ENCODE measurements at places on chromosomes 16 and 17.

DNA sequence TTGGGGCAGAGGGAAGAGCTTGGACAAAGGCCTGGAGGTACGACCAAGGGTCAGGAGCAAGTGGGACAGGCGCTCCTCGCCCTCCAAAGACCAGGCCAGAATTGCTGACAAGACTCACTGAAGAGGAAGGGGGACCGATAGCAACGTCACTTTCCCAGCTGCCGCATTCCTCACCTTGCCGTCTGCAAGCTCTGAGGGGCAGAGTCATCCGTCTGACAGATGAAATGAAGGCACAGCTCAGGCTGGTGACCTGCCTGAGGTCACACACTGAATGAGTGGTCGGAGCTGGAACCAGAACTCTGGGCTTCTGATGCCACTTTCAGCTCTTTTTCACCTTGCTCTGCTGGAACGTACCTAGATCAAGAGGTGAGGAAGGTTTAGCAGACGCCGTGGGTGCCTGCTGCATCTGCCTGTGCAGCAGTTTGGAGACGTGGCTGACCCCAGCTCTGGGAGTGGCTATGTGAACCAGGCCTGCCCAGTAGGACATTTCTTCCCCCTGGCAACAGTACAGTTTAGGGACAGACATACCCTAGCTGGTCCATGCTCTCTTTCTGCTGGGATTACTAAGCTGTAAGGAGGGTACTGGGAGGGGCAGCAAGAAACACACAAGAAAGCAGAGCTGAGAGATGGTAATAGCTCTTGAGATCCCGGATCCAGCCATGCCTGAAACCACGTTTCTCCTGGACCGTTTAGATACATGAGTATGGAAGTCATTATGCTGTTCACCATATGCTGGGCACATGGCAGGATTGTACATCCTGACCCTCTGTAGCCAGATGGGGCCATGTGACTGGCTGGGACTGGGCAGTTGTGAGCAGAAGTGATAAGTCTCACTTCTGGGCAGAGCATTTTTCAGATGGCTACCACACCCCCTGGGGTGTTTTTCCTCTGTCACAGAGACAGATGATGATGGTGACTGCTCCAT, 50.9 kb downstream of the IL21R start:
- DNase-seq, result no peak

- no peak for DNase-seq
These were observed 118.3 kb upstream of the FOXF1 start for GRCh38 chr16:86391984-86392383.

GRCh38 chr17:82553210-82553930, 33.8 kb downstream of the FOXK2 start:
- DNase-seq, result peak; percentile 71

DNA sequence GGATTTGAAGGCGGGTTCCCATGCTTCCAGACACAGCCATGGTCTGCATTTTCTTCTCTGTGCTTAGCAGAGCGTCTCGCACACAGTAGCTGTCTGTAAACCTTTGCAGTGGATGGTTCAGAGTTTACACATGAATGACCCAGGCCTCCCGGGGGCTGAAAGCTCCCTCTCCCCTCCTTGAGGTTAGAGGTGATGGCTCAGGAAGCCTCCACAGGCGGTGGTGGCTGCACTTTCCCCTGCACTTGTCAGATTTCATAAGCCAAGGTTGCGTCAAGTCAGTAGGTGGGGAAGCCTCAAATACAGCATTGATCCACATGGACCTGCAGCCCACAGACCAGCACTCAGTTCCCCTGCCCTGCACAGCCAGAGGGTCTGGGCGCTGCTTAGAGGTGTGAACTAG, 211.9 kb downstream of the KATNIP start:
- DNase-seq, result no peak

DNA sequence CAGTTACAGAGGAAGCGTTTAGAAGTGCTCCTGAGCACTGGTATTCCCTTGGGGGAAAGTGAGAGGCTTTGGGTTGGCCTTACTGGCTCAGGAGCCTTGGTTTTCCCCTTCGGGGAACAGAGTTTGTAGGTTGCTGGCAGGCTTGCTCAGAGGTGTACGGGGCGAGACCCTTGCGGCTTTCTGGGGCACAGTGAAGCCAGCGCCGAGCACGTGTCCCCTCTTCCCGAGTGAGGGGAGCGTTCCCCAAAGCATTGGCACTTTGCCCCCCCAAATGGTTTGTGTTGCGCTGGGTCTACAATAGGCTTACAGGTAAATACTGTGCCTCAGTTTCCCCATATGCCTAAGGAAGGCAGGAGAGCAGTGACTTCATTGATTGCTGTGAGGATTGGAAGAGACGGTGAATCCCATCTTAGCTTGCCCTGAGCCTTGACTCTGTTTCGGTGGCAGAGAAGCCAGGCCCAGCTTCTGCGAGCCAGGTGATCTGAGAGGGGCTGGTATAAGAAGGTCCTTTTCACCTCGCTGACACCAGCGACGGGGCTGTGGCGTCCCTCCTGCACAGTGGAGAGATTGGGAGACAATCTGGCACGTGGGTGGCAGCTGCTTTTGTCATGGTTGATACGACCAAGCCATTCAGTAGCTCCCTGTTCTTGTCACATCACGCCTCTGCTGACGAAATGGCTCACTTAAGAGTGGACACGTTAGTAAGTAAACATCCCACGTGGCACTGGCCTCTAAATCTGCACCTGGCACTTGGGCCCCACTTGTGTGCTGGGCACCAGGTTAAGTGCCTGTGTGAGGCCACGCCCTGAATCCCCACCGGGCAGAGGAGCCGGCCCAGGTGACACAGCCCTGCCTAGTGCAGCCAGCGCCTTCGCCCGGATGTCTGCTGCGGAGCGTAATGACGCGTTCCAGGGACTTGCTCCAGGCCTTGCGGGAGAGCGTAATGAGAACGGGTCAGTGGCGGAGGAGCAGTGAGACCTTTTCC, 55.0 kb downstream of the MEAK7 start:
- peak; percentile 28 for DNase-seq
